ENCODE measurements at places on chromosomes 16 and 17. TPM values are rescaled to one million over a fixed set of nuclear protein-coding genes. Genes with fewer than 3 reads are reported as not detected.

Gene RABEP2
- 61.1 TPM for total RNA-seq

Gene WSCD1
- 43.6 TPM for total RNA-seq

- DNase-seq = no peak
These were observed 32.1 kb upstream of the RPH3AL start for GRCh38 chr17:384622-385177.

GRCh38 chr17:40553694-40554534 is 11.4 kb downstream of the CCR7 start:
- no peak for DNase-seq

DNA sequence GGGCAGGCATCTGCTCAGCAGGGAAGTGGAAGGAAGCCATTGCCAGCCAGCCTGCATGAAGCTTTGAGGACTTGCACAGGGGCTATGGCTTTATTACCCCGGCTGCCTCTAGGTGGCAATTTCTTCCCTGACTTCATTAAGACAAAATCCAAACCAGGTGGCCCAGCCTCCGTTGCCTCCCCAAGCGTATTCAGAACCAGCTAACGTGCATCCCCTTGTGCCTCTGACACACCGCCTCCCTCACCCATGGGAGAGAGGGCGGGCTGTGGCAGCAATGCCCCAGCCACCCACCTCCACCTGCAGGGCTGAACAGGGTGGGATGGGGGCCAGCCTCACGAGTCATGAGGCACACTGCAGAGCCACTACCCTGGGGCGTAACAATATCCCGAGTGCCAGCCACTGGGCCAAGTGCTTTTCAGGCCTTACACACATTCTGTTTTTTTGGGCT is 6.8 kb downstream of the KIFC3 start:
- peak; percentile 64 for DNase-seq

GRCh38 chr17:49715216-49715615 is 7.5 kb upstream of the SLC35B1 start:
- DNase-seq = no peak

GRCh38 chr16:75097941-75098901 is 18.4 kb downstream of the LDHD start:
- no peak for DNase-seq

DNA sequence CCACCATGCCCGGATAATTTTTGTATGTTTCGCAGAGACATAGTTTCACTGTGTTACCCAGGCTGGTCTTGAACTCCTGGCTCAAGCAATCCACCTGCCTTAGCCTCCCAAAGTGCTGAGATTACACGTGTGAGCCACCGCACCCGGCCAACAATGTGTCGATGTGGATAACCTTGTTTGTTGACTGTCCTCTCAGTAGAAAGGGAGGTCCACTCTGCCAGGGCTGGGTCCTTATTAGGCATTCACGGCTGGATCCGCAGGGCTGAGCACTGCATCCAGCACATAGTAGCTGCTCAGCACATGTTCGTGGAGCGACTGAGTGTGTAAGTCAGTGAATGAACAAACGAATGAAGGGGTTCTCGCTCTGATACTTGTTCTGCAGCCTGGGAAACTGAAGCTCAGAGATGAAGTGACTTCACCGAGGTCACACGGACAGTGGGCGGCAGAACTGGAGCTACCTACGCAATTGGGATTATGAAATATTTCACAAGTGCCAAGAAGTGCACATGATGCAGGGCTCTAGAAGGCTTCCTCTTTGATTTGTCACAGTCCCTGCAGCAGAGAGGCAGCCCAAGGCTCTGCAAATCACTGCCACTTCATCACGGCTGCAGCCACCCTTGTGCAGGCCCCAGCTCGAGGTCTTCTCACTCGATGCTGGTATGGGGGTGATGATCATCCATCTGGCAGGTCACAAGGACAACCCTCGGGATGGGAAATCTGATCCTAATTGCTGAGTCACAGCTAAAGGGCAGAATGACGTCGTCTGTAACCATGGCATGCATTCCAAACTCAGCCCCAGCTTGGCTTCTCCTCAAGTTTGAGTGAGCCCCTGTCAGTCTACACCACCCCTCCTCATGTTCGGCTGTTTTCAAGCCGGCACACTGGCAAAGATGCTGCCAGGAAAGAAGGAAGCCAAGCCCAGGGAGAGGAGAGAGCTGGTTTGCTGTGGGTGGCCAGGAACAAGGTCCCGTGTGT is 28.0 kb upstream of the SNN start:
- peak; percentile 48 for DNase-seq

DNA sequence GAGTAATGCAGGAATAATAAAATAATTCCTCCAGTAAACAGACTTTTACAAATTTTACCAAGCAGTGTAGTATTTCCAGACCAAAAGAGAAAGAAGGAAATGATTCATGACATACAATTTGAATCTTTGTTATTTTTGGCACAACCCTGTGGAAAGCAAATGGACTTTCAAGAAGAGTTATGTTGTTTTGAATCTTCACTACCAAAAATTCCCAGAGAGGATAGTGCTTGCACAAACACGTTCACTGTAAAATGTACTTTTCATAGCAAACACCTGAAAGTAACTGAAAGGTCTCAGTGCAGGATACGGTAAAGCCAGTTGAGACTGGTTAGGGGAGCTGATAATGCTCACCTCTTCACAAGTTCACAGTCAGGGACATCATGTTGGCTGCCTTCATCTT is 107.1 kb downstream of the USP22 start:
- peak; percentile 85 for DNase-seq

DNA sequence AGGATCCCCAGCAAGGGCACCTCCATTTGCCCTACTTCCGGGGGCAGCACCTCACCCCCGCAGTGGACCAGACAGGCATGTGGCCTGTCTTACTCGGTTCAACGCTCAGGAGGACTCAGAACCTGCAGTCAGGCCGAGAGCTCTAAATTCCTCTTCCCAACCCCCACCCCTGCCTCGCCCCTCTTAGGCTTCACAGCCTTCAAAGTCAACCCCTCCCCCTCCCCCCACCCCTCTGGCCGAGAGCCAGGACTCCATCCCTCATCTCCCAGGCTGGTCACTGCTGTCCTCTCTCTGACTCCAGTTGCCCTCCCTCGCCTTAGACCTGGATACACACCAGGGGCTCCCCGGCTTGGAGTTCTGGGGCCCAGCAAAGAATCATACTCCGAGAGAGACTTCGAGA is 8.1 kb upstream of the HS3ST6 start:
- no peak for DNase-seq
